Fibroblast of lung (primary cell): ENCODE measurements at places on chromosomes 1 and 21. TPM values are rescaled to one million over a fixed set of nuclear protein-coding genes. Genes with fewer than 3 reads are reported as not detected.

GRCh38 chr1:53556657-53557227, 97.5 kb downstream of the DMRTB1 start:
- no peak for DNase-seq
- no peaks in the 10 kb centered on the region for H3K4me1 ChIP-seq
- no peak overlapping the region for H3K27ac ChIP-seq
- no peaks in the 10 kb centered on the region for H3K36me3 ChIP-seq

- no peaks in the 10 kb centered on the region for H3K36me3 ChIP-seq
- H3K4me3 ChIP-seq: peak within 1 kb of the TSS; percentile 65
- H3K27ac ChIP-seq: peak within 1 kb of the TSS; percentile 31
- H3K4me1 ChIP-seq: peaks cover 4% of the 10 kb centered on the region
Measured at GRCh38 chr1:109655615-109656519, at the start of gene GSTM4. Gene GSTM4 (plus strand): TSS chr1:109656099. CDS start chr1:109656390, 291 bp downstream.

- H3K36me3 ChIP-seq: no peaks in the 10 kb centered on the region
- H3K27me3 ChIP-seq: no peaks in the 10 kb centered on the region
- no peak overlapping the region for H3K27ac ChIP-seq
- H3K4me3 ChIP-seq: no peak overlapping the region
- H3K4me1 ChIP-seq: no peaks in the 10 kb centered on the region
Measured at GRCh38 chr21:14482165-14482564, 64.0 kb downstream of the SAMSN1 start.

DNA sequence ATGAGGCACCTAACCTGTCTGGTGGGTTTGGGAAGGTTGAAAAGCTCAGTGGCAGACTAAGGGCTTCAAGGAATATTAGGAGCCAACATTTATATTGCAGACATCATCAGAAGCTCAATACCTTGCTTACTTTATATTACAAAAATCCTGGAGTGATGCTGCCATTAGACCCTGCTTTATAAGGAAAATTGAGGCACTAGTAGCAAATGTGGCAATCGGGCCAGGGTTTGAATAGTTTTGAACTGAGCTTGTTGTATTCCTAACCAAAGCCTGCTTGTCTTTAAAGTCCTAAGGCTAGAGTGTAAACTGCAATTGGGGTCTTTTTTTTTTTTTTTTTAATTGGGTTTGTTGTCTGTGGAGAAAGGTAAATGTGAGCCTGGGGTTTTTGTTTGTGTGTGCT, 14.3 kb downstream of the L1TD1 start:
- H3K4me1 ChIP-seq: no peaks in the 10 kb centered on the region
- no peaks in the 10 kb centered on the region for H3K36me3 ChIP-seq
- DNase-seq: no peak
- no peak overlapping the region for H3K27ac ChIP-seq
- no peak overlapping the region for H3K4me3 ChIP-seq
- no peaks in the 10 kb centered on the region for H3K27me3 ChIP-seq

DNA sequence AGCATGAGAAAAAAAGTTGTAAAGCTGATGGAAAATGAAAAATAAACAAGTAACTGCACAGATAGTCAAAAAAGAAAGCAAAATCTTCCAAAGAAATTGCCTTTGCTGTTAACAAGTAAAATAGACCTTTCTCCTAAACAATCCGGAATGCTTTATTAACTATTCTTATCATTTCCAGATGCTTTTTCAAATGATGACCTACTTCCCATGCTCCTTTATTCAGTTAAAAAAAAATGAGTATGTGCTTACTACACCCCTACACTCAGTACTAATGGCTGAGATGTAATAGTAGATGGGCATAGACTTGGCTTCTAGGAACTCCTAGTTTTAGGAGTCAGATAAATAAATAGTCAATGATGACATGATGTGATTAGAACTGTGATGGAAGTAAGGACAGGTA, 108.5 kb downstream of the NIBAN1 start:
- no peak overlapping the region for H3K4me3 ChIP-seq
- no peak for DNase-seq
- peaks cover 5% of the 10 kb centered on the region for H3K4me1 ChIP-seq
- H3K27ac ChIP-seq: no peak overlapping the region
- no peaks in the 10 kb centered on the region for H3K27me3 ChIP-seq

DNA sequence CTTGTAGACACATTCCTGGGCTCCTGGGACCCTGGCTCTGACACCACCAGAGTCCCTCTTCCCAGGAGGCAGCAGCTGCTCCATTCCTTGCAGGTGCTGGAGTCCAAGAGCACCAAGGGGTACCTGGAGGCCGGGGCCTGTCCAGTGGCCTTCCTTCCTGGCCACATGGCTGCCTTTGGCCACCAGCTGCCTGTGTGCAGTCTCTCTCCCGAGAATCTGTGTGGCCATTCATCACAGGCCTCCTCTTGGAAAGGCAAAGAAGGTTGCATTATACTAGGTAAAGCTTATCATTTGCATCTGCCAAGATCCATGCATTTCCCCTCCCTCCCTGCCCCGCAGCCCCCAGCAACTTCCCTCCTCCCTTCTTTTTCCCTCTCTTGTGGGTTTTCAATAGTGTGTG, 48.9 kb upstream of the OLIG2 start:
- DNase-seq: no peak
- no peaks in the 10 kb centered on the region for H3K36me3 ChIP-seq
- no peak overlapping the region for H3K4me3 ChIP-seq
- H3K4me1 ChIP-seq: no peaks in the 10 kb centered on the region

- no peak for DNase-seq
- no peak overlapping the region for H3K27ac ChIP-seq
- H3K4me1 ChIP-seq: no peaks in the 10 kb centered on the region
- no peak overlapping the region for H3K4me3 ChIP-seq
- no peaks in the 10 kb centered on the region for H3K27me3 ChIP-seq
Measured at GRCh38 chr1:180083164-180083563, 71.5 kb upstream of the QSOX1 start.

DNA sequence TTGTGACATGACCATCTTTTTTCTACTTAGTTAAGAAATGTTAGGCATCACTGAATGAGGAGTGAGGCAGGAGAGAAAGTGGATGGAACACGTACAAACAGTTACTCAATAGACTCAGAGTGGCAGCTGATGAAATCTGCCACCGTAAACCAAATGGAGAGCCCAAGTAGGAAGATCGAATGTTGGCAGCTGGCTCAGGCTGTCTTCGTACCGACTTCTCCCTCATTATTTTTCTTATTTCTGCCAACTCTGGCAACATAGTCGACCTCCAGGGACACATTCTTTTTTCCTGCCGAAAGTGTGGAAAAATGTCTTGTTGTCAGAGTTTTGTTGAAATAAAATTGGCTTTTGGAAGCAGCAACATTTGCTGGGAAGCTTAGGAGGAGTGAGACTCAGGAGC, 143.3 kb downstream of the GREM2 start:
- no peak overlapping the region for H3K27ac ChIP-seq
- no peak for DNase-seq
- H3K36me3 ChIP-seq: no peaks in the 10 kb centered on the region
- H3K27me3 ChIP-seq: no peaks in the 10 kb centered on the region

DNA sequence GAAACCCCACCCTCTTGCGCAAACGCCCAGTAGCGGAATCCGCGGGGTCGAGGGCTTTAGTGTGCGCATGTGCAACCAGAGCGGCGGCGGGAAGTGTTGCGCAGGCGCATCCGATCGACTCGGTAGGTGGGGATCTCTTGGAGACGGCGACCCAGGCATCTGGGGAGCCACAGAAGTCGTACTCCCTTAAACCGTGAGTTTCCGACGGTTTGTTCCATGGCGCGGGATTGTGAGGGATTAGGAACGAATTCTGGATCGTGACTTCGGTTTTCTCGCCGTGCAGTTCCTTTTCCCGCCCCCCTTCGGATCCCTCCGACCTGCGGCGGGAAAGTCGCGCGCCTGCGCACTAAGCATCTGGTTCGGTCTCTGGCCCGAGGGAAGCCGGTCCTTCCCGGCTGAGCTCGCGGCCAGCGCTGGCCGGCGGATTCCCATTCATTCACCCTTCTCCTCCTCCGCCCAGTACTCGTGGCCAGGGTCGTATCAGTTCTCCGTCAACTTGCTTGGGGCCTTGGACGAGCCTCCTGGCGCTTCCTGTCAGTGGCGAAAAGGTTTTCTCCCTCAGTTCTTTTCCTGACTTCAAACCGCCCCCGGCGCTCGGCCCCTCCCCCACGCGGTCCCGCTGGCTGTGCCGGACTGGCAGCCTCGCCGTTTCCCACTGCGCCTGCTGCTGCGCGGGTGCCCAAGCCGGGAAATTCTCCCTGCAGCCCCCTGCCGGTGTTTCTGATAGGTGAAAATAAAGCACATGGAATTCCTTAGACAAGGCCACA, at the start of gene CDC7:
TSS of gene CDC7 (plus strand) at position 96 of the 767 bp plus-strand sequence. CDS start 866 bp downstream, outside the sequence.
- peak; percentile 96 for DNase-seq
- peak within 1 kb of the TSS; percentile 85 for H3K27ac ChIP-seq
- H3K27me3 ChIP-seq: no peaks in the 10 kb centered on the region
- no peaks in the 10 kb centered on the region for H3K36me3 ChIP-seq
- peak within 1 kb of the TSS; percentile 75 for H3K4me3 ChIP-seq

DNA sequence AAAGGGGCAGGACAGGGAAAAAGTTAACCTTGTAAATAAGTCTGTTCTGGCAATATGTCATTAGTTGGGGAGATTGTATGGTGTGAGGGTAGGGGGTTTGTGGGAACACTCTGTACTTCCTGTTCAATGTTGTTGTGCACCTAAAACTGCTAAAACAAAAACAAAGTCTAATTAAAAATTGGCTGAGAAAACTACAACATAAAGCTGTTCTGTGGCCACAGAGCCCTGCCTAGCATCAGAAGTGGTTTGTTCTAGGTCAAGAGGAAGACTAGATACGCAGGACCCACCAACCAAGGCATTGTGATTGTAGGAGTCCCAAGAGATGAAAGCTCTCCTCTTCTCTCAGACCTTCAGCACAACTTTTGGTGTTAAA, 81.0 kb upstream of the LRRC8D start:
- H3K36me3 ChIP-seq: no peaks in the 10 kb centered on the region
- no peaks in the 10 kb centered on the region for H3K4me1 ChIP-seq
- H3K27ac ChIP-seq: no peak overlapping the region
- no peaks in the 10 kb centered on the region for H3K27me3 ChIP-seq
- no peak for DNase-seq
- H3K4me3 ChIP-seq: no peak overlapping the region

- no peaks in the 10 kb centered on the region for H3K4me1 ChIP-seq
- no peak overlapping the region for H3K27ac ChIP-seq
Measured at GRCh38 chr21:44436958-44437357, 18.4 kb upstream of the LRRC3 start.

Gene ELOVL1
- total RNA-seq: 33.4 and 65.2 TPM in 2 replicates

- no peaks in the 10 kb centered on the region for H3K27me3 ChIP-seq
- H3K4me1 ChIP-seq: peaks cover 3% of the 10 kb centered on the region
- peak; percentile 94 for DNase-seq
- H3K36me3 ChIP-seq: no peaks in the 10 kb centered on the region
- no peak overlapping the region for H3K4me3 ChIP-seq
- H3K27ac ChIP-seq: peak overlapping the region; percentile 31
Measured at GRCh38 chr1:162003830-162004215, 19.8 kb downstream of the OLFML2B start.

GRCh38 chr1:42767510-42768000, 506 bp downstream of the C1orf50 start:
- peak overlapping the region; percentile 84 for H3K27ac ChIP-seq
- no peaks in the 10 kb centered on the region for H3K27me3 ChIP-seq
- H3K4me1 ChIP-seq: peaks cover 2% of the 10 kb centered on the region
- DNase-seq: no peak

Gene GJA4
- not detected in 2 replicates for total RNA-seq

Gene CYP4Z1
- total RNA-seq: not detected in 2 replicates

DNA sequence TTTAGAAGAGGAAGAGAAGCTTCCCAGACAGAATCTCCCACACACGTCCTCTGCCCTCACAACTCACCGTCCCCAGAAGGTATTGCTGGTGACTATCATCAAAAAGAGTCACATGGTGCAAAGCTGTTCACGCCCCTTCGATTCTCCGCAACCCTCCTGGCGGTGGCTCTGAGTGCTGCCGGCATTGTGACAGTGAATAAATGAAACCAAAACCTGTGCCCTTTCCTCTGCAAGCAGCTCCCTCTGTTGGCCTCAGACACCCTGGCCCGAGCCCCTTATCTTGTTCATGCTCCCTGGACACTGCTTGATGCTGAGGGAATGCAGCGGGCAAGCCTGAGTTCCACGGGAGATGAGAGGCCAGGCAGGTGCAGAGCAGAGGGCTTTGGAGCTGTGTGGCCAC, 510.3 kb downstream of the NPHP4 start:
- no peak for DNase-seq
- no peak overlapping the region for H3K27ac ChIP-seq
- no peaks in the 10 kb centered on the region for H3K27me3 ChIP-seq
- H3K4me3 ChIP-seq: no peak overlapping the region

DNA sequence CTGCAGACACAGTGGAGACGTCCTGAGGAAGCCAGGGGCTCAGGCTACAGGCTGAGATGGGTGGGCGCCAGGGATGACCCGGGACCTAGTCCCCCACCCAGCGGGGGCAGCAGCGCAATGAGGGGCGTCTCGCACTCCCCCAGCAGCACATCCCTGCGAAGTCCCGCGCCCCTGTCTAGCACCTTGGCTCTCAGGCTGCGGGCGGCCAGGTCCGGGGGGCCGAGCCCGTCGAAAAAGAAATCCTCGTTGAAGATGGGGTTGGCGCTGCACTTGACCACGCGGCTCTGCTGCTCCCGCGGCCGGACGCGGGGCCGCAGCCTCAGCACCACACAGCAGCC, 1.8 kb downstream of the C2CD4D start:
- no peak overlapping the region for H3K4me3 ChIP-seq
- no peak for DNase-seq
- no peaks in the 10 kb centered on the region for H3K4me1 ChIP-seq
- no peaks in the 10 kb centered on the region for H3K36me3 ChIP-seq

Gene FAM43B
- under 0.01 TPM in 1 of 2 replicates, not detected in the other for total RNA-seq

- no peaks in the 10 kb centered on the region for H3K36me3 ChIP-seq
- H3K27me3 ChIP-seq: no peaks in the 10 kb centered on the region
- DNase-seq: peak; percentile 0
- H3K4me1 ChIP-seq: peaks cover 3% of the 10 kb centered on the region
Measured at GRCh38 chr1:79325705-79326104, 319.2 kb upstream of the ADGRL4 start.

Gene KCNQ4
- under 0.01 TPM in 2 replicates for total RNA-seq

GRCh38 chr21:29105218-29105617, 25.2 kb upstream of the MAP3K7CL start:
- H3K27ac ChIP-seq: no peak overlapping the region
- no peaks in the 10 kb centered on the region for H3K36me3 ChIP-seq
